ENCODE measurements at places on chromosomes 3 and 15. TPM values are rescaled to one million over a fixed set of nuclear protein-coding genes. Genes with fewer than 3 reads are reported as not detected.
A peak's percentile ranks its signal among the peaks of the same experiment; 100 is the strongest.

AHSG gene
- 0.15 TPM for total RNA-seq

GRCh38 chr3:28218071-28218916 is 23.1 kb upstream of the CMC1 start:
- no peak for DNase-seq

DNA sequence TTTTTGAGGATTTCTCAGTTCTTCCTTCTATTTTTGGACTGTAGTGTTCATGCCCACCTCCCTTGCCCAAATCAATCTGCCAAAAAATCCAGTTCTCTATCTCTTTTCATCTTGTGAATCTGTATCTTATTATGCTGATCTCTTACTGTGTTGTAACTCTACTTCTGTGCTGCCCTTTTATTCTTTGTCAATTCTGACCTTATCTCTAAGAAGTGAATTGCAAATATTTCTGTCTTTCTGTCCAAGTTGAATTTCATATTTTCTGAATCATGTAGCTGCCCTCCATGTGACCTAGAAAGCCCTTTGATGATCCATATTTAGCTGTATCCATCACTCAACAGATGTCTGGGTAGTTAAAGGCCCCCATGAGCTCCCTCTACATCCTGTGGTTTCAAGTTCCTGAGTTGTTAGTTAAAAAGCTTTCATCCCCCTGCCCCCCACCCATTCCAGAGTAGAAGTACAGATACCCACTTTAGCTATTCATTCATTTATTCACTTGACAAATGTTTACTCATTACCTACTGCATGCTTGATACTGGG is 33.6 kb upstream of the ETV5 start:
- no peak for DNase-seq

- DNase-seq, result no peak
Observed at GRCh38 chr3:71083726-71084131, 499.8 kb downstream of the FOXP1 start.

GRCh38 chr15:89333959-89334509 is 590 bp downstream of the POLG start:
- DNase-seq, result no peak

DNA sequence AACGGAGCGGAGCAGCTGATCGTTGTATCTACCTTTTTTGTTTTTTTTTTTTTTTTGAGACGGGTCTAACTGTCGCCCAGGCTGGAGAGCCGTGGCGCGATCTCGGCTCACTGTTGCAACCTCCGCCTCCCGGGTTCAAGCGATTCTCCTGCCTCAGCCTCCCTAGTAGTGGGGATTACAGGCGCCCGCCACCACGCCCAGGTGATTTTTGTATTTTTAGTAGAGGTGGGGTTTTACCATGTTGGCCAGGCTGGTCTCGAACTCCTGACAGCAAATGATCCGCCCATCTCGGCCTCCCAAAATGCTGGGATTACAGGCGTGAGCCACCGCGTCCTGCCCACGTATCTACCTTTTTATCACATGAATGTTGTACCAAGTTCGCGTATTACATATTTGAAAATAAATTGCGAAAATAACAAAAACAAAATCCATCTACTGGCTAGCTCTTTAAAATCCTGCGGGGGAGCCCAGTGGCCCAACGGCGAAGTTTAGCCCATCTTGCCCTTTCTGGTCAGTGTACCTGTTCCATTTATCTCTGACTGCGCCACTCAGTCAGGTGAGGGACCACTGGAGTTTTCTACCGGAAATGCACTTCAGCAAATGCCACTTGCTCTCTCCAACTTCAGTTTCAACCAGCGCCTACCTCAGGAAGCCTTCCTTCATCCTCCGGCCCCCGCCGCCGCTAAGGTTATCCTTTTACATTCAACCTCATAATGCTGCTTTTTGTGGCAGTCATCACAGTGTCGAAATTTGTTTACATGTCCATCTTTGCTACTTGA is 1.2 kb upstream of the EIF3J start:
- DNase-seq, result no peak

GRCh38 chr3:174192471-174192870 is 666.7 kb upstream of the NAALADL2 start:
- DNase-seq, result no peak

SEMA5B gene
- total RNA-seq, result 2.4 TPM

TLR9 gene
- total RNA-seq, result not detected

DNA sequence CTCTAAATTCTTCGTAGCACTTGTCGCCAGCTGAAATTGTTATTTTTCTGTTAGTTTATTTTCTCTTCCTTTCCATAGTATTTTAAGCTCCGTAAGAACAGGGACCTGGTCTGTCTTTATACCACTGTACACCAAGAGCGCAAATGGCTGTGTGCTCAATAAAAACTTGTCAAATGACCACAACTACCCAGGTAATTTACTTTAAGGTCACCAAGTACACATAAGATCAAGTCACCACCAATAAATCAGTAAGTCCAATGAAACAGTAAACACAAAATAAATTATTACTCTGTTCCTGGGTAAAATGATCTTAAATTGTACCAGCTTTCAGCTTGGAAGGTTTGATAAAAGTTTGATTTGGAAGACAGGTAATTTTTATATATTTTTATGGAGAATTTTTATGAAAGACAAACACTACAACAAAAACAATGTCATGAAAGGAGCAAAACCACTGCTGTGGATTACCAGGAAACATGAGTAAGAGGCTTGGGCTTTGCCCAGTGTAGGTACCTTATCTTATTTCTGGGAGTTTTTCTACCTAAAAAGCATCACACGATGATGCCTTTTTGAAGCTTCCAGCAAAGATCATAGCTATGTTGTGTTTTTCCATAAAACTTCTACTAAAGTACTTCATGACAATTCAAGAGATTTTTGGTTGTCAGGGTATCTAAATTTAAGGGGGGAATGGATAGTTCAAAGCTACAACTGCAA is 406.8 kb downstream of the SHQ1 start:
- DNase-seq, result no peak

FAM81A gene
- total RNA-seq, result 2.4 TPM

SERPINI2 gene
- 0.71 TPM for total RNA-seq

DNA sequence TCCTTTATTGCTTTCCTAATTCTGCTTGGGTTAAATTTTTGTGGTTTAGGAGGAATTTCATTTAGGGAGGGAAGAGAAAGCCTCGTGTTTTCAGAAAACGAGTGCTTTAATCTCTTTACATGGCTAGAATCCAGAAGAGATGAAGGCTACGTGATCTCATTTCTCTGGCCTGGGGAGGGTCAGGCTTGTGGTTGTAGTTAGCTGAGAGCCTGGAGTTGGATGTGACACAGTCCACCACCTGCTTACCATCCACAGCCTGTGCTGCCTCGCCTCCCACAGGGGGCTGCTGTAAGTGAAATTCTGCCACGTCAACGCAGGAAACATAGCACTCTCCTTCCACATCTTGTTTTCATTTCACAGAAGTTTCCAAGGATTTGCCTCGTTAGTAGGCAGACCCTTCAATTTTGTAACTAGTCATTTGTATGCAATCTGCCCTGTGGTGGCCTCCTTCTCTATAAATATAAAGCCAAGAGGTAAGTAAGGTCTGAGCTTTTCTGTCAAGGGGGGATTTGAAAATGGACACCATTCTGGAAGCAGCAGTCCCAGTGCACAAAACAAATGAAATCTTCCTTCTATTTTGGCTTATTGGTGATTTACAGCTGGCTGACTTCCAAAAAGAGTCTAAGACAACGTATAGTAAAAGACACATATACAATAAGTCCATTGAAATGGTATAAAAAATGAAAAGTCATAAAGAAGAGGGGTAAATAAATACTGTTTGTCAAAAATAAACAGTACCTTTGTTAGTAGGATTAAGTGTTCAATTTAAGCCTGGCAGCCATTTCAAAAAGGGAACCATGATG is 3.4 kb downstream of the GXYLT2 start:
- DNase-seq, result peak; percentile 63

DNA sequence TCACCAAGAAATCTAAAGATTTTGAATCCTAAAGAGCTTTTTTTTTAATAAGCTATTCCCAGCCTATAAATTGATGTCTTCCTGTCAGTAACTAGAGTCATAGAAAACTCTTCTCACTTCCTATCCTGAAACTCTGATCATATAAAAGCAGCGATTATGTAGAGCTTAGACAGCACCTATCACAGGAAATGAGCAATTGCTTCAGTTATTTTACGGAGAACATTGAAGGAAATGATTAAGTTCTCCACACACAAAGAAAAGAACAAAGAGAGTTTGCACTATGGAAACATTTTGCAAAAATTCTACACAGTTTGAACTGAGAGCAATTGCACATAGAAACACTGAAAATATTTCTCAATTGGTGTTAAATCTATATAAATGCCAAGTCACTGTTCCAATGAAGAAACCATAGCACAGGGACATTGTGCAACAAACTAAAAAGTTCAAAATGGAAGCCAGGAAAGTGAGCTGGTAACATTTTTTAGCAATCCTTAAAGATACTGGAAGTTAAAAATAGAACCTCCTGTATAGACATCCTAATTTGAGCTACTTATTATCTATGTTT is 291.5 kb upstream of the ARHGEF26 start:
- no peak for DNase-seq

DNA sequence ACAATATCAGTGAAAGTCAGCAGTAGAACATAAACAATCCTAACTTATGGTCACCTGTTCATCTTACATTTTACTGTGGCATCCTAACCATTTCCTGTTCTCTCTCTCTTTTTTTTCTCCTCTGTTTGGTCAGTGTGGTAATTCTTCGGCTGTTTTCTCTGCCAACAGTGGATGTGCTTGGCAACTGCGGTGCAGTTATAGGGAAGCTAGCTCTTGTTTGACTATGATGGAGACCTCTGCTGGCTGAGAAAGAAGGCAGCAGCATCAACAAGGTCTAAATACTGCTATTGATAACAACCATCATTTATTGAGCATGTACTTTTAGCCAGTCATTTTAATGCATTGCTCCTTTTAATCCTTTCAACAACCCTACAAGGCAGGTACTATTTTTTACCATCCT is 723 bp upstream of the DRD3 start:
- DNase-seq, result no peak

GP9 gene
- not detected for total RNA-seq

DNA sequence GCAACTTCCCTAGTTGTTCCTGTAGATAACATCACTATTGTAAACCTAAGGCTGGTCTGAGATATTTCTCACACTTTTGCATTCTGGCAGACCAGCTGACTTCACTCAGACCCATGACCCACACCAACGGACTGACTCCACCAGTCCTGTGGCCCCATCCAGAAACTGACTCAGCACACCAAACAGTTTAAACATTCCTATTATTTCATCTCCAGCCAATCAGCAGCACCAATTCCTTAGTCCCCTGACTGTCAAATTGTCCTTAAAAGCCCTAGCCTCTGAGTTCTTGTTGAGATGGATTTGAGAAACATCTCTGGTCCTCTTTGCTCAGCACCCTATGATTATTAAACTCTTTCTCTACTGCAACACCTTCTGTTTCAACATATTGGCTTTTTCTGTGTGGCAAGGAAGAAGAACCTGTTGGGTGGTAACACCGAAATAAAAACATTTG is 12.2 kb upstream of the IDH2 start:
- DNase-seq, result no peak

DNA sequence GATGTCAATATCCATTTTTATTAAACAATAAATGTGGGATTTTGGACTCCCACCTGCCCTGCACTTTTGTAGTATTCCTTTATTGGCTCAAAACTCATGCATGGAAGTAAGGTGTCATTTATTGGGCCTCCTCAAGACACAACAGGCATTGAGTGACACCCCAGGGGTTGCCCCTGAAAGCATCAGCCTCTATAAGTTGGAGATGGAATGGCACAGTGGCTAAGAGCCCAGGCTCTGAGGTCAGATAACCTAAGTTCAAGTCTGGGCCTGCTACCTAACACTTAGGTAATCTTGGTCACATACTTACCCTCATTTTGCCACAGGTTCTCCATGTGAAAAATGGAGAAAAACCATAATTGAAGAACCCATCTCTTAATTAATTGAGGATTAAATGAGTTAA is 4.6 kb downstream of the CAPN3 start:
- no peak for DNase-seq

CPN2 gene
- not detected for total RNA-seq

SGO1 gene
- total RNA-seq, result 0.80 TPM

GOLGA8J gene
- 0.15 TPM for total RNA-seq

GRCh38 chr3:180617049-180617448 is 15.1 kb downstream of the TTC14 start:
- DNase-seq, result no peak

DNA sequence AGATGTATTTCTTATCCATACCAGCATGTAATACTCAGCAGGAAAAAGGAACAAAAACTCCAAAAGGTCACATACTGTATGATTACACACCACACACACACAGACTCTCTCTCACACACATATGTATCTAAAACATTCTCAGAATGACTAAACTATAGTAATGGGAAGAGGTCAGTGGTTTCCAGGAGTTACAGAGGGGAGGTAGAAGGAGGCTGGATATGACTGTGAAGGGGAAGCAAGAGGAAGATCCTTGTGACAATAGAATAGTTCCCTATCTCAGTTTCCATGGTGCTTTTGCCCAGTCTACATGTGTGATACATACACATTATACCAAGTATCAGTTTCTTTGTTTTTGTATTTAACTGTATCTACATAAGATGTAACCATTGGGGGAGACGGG is 190.1 kb downstream of the IL5RA start:
- DNase-seq, result no peak

CKMT1B gene
- total RNA-seq, result 5.5 TPM

DNA sequence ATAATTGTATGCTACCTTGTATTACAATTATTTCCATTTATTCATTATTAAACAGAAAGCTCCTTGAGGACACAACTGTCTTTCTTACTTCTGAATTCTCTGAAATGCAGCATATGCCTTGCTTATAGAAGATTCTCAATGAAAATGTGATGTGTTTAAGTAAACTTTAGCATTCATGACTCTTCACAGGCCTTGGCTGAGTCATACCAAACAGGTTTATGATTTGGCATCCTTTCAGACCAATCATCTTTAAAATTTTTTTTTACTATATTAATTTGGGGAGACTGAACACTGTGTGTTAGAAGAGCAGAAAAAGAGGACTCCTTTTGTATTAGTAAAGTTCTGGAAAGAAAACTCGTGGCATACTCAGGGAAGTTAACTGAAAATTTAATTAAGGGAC is 6.4 kb upstream of the GALK2 start:
- DNase-seq, result no peak

DNA sequence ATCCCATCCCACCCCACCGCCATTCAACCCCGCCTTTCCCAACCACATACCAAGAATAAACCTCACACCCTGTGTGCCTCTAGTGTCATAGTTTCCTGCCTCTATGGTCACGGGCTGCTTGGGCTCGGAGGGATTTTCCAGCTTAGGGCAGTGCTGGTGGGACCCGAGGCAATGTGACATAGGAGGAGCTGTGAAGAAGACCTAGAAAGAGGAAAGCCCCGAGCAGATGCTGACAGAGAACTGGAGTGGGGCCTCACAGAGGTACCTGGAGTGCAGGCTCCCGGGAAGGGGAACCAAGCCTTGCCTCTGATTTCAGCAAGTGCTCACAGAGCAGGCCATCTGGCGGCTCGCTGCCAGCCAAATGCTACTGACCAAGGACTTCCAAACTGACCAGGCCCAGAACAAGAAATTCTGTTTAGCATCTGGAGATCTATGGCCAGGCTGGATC is 27.5 kb downstream of the BHLHE40 start:
- peak; percentile 48 for DNase-seq

HYAL1 gene
- total RNA-seq, result 24.6 TPM

GRCh38 chr3:14553871-14554270 is 13.7 kb upstream of the GRIP2 start:
- DNase-seq, result no peak

- peak; percentile 62 for DNase-seq
Observed at GRCh38 chr15:68553994-68554720, 24.6 kb upstream of the CORO2B start.

GATM gene
- 47.4 TPM for total RNA-seq

CFAP100 gene
- not detected for total RNA-seq
